Activated T-cell treated with anti-CD3 and anti-CD28 coated beads, Interleukin-2, amount 50 U/mL, for 24 hours (primary cell): ENCODE measurements at places on chromosomes 13 and 19.

GRCh38 chr13:94550062-94550738 is 45.8 kb downstream of the TGDS start:
- DNase-seq: no peak

DNA sequence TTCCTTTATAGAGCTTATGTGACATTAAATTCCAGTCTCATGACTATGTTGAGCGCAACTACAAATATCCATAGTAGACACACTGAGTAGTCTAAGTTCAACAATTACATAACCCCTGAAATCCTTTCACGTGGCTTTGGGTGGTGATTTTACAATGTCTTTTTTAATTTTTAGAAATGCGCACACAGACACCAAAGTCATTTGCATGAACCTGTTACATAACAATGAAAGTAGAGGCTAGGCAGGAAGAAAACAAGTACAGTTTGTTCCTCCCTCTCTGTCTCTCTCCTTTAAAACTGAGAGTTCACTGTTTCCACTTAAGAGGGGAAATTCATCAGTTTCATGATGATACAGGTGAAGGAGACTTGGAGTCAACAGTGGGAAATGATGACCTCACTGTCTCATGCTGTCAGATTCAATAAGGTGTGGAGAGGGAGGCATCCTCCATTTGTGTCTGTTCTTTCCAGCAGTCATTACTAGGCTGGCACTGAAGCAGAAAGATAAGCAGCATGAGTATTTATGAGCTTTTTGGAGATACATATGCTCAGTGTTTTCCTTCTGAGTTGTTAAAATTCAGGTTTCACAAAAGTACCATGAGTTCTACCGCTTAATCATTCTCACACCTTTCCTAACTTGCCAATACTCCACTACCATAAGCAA is 201.8 kb downstream of the LHFPL6 start:
- no peak for DNase-seq

DNA sequence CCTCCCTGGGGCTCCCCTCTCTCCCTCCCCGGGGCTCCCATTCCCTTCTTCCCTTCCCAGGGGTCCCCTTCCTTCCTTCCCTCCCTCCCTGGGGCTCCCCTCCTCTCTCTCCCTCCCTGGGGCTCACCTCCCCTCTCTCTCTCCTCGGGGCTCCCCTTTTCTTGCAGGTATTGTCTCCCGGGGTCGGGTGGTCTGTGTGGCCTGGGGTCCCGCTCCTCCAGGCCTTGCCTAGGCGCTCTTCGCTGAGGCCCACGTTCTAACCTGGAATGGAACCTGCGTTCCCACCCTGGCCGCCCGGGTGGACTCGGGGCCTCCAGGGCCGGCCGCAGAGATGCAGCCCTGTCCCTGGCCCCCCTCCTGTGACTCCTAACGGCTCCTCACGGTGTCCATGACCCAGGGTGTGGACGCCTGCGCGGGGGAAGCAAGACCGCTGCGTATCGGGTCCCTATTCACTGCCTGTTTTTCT is 940 bp upstream of the DCUN1D2 start:
- DNase-seq: peak; percentile 33

DNA sequence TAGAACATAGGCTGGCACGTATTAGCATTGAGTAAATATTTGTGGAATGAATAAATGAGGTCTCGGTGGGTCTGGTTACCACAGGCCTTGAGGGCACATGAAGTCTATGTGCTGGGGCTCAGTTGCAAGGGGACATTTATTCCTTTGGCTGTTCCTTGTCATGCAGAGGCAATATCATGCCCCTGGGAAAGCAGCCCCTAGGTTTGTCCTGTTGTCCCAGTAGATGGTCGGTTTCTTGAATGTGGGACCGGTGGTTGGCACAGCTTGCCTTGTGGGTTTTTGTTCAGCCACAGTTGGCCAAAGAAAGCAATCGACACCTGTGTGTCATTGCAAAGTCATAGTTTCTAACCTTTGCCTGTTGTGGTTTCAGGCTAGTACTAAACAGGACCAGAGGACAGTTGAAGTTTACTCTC is 24.7 kb upstream of the GPR183 start:
- no peak for DNase-seq

DNA sequence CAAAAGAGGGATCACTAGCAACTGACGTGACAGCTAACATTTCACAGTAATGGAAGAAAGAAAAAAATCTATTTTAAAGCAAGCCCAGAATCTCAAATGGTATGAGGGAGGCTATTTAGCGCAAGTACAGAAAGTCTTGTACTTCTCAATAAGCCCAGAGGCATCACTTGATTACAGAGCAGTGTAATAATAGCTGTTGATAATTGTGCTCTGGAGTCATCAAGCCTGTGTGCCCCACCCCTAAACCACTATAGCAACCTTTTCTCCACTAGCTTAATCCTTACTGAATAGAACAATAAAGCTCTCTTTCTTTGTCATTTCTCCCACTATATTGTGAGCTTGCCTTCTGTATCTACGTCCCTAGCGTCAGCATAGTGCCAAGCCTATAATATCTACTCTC is 56.6 kb downstream of the FREM2 start:
- DNase-seq: no peak

GRCh38 chr19:29530540-29531457 is 5.0 kb downstream of the VSTM2B start:
- DNase-seq: peak; percentile 26

DNA sequence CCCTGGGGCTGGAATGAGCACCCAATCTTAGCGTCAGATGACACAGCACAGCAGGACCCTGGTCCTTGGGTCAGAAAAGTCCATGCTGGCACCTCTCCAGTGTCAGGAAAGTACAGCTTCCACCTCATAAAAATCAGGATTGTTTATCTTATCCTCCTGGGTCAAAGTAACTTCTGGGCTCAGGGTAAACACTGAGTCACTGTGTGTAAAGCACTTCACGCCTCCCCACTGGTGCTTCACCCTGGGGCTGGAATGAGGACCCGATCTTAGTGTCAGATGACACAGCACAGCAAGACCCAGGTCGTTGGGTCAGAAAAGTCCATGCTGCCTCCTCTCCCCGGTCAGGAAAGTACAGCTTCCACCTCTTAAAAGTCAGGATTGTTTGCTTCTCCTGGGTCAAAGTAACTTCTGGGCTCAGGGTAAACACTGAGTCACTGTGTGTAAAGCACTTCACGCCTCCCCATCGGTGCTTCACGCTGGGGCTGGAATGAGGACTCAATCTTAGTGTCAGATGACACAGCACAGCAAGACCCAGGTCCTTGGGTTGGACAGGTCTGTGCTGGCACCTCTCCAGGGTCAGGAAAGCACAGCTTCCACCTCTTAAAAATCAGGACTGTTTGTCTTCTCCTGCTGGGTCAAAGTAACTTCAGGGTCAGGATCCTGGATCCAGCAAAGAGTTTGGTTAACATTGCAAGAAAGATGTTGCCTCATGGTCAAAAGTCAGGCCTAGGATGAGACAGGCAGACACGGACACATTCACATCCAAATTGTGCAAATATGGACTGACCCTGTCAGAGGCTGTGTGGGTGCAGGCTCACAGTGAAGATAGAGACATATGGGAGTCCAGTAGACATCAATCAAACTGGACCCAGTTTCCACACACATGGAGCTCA is 39.2 kb upstream of the CYP2A7 start:
- DNase-seq: no peak

GRCh38 chr19:57870225-57870624 is 18.6 kb downstream of the ZNF814 start:
- DNase-seq: no peak

DNA sequence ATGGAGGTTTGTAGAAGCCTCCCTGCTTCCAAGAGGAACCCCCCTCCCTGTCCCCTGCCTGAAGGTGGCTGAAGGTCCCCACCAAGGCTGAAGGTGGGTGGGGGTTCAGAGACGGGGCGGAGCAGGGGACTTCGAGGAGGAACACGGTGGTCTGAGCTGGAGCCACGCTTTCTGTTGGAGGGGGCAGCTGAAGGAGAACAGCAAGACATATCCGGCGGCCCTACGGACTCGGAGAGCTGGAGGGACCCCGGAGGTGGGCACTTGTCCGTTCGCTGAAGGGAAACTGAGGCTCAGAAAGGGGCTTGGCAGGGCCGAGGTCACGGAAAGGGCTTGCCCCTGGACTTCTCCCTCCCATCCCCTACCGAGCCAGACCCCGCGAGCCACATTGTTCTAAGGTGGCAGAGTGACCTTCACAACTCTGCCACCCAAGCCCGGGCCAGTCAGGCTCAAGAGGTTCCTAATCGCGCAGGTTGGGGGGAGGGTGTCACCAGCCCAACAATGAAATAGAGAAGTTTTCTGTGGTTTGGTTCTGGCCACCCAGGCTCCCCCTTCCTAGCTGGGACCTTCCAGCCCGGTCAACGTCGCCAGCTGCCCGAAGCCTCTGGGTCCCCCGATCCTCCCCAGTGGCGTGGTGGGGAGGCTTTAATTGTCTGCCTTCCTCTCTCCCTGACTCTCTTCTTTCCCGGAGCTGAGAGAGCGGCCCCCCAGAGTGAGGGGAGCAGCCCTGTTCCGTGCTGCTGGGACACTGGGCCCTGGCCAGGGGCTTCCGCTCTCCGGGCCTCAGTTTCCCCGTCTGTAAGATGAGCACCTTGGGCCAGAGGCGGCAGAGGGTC is 15.5 kb upstream of the KCNN1 start:
- no peak for DNase-seq

DNA sequence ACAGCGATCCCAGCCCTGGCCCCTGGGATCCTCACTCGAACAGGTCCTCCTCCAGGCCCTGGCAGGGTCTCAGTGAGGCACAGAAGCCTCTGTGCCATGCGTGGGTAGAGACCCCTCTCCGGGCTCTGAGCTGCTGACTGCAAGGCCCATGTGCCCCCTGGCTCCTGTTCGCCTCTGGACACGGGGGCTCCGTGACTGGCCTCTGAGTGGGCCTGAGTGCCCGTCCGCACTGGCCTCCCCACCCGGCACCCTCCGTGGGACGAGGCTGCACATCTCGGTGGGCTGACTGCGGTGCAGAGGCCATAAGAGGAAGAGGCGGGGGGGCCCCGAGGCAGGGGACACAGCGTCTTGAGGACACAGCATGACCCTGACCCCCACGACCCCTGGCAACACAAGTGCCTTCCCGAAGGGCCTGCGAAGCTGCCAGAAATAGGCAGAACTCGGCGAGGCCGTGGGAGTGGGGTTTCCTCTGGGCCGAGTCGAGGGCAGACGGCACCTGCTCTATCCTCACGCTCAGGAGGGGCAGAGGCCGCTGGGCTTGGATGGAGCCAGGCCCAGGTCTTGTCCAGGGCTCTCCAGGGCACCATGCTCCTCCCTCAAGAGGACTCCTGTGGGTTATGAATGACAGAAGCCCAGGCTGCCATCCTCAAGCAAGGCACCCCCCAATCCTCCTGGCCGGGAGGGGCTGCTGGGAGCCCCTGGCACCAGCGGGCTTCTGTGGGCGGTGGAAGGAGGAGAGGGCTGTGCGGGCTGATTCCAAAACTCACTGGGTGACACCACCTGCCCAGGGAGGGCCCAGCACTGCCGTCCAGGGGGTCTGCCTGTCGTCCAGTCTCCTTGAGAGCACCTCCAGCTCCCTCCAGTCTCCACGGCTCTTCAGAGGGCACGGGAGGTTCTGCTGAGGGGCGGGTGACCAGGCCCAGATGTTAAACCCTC is 52.6 kb downstream of the RASA3 start:
- DNase-seq: no peak

GRCh38 chr19:45496349-45496953 is 396 bp downstream of the RTN2 start:
- DNase-seq: peak; percentile 70

DNA sequence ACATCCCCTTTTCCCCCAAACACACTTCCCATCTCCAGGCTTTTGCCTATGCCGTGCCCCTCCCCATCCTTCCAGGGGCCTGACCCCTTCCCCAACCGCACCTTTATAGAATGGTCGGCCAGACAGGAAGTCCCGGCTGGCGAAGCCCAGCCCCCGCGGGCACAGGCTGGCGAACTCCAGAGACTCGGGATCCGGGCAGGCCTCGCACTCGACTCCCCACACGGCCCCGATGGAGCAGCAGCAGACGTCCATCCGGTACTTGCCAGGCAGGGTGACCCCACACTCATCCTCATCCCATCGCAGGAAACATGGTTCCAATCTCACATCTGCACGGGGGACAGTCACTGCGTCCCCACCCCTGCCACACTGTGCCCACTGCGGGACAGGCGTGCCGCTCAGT is 25.7 kb downstream of the FBN3 start:
- no peak for DNase-seq

DNA sequence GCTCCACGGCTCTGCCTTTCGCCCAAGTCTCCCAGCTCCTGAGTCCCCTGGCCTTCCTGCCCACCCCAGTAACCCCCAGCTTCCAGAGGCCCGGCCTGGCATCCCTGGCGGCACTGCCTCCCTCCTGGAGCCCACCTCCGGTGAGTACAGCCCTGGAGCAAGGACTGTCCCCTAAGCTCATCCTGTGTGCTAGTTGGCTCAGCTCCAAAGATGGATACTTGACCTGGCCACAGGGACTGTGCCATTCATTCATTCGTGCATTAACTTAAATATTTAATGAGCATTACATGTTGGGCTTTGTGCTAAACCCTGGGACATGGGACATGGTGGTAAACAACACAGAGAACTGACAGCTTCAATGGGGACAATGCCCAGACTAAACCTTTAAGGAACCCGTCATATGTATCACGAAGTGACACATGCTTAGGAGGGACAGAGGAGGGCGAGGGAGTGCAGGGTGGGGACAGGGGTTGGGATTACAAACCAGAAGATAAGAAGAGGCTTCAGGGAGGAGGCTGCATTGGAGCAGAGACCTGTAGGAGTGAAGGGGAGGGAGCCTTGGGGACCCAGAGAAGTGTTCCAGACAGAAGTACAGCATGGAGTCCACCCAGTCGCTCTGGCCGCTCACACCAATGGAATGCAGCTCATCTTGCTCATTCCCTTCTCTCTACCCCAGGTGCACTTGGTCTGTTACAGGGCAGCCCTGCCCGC is 6.9 kb upstream of the OVOL3 start:
- DNase-seq: no peak

GRCh38 chr19:1469255-1470054 is 9.6 kb downstream of the C19orf25 start:
- peak; percentile 62 for DNase-seq

- no peak for DNase-seq
Measured at GRCh38 chr13:77620138-77620537, 77.3 kb upstream of the SLAIN1 start.

DNA sequence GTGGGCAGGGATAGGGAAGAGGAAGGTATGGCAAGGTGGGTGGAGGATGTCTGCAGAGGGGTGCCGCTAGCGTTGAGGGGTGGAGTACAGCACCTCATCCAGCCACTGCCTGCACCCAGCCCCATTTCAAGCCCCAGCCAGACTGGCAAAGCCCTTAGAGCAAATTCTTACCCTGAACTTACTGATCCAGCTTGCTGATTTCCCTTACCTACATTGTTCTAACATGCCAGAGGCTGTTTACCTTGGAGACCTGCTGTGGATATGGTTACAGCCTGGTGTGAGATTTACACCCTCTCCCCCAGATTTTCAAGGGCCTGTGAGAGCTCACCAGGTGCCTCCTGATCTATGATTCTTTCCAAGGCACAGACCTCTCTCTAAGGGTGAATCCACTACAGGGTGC is 86.0 kb downstream of the ZNF726 start:
- DNase-seq: no peak

DNA sequence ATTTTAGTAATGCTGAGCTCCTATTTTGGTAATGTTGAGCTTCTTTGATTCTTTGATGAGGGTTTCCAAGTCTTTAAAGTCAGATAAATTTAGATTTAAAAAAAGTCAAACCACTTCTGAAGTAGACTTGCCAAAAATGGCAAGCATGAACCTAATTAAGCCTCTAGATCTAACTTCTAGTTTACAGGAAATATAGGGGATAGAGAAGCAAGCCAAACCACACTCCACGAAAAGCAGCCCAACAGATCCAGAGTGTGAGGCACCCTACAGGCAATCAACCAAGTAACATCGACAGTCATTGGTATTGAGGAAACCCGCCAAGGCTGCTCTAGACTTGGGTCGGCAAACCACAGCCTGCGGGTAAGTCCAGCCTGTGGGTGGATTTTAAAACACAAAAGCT is 3.7 kb downstream of the GGACT start:
- DNase-seq: no peak
